ENCODE measurements at places on chromosomes 13 and 19. TPM values are rescaled to one million over a fixed set of nuclear protein-coding genes. Genes with fewer than 3 reads are reported as not detected.

GRCh38 chr13:87120476-87120875 is 550.7 kb upstream of the SLITRK5 start:
- DNase-seq = no peak

- DNase-seq = no peak
Observed at GRCh38 chr19:18780631-18781030, 10.5 kb downstream of the COMP start.

DNA sequence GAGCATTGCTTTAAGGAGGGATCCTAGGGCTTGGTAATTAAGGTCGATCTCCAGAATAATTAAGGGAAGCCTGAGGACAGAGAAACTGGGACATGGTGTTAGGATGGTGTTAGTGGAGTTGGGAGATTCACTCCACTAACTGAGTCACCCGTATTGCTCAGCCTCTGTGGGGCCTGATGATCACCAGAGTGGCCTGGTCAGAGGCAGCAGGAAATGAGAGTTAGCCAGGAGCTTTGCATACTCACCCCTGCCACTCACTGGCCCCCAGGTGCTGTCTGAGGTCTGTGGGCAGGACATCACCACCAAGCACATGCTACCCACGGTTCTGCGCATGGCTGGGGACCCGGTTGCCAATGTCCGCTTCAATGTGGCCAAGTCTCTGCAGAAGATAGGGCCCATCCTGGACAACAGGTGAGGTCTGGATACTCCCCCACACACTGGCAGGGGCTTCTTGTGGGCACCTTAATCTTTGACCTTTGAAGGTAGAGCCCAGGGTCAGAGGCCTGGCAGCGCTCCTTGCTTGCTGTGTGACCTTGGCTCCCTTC is 32.1 kb downstream of the PPP2R1A start:
- DNase-seq = no peak

The ZNF560 gene
- total RNA-seq = not detected

The LYPD5 gene
- total RNA-seq = 3.5 TPM

GRCh38 chr13:93248627-93249047 is 22.0 kb downstream of the GPC6 start:
- peak; percentile 9 for DNase-seq

The SLC46A3 gene
- total RNA-seq = 48.7 TPM

- DNase-seq = peak; percentile 75
Observed at GRCh38 chr19:13104360-13104847, 1.7 kb upstream of the LYL1 start.

GRCh38 chr19:16441661-16442162 is 30.1 kb downstream of the EPS15L1 start:
- DNase-seq = no peak

DNA sequence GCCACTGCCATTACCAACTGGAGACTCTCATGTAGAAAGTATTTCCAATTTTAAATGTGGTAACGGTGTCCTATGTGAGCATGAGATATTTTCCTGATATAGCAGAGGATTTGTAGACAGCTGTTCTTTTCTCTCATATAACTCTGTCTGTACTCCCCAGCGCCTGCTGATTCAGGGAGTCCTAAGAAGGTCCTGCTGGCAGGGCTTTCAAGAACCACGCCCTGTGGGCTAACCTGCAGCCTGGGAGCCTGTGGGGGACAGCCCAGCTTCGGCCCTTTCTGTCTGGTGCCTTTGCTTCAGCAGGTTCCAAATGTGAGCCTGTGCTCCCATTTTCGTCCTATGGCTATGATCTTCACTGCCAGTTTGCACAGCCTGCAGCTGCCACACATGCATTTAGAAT is 316.8 kb downstream of the ATP8A2 start:
- DNase-seq = peak; percentile 6

DNA sequence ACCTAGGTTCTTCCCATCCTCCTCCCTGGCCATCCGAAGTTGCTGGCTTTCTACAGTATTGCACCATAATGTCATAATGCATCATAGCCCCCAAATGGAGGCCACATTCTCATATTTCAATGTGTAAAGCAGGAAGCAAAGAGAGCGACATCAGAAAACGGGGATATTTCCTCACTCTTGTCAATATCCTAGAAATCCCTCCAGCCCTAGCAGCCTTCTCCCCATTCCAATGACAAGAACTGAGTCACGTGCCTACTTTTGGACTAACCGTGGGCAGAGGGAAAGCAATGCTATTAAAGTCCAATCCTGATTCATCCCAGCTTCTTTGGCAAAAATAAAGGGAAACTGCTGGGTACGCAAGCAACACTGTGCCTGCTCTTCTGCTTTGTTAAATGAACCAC is 4.3 kb upstream of the RAP2A start:
- DNase-seq = no peak

- no peak for DNase-seq
Observed at GRCh38 chr13:34308725-34309124, 490.8 kb downstream of the RFC3 start.

- DNase-seq = no peak
Observed at GRCh38 chr13:53447863-53448262, 419.2 kb downstream of the OLFM4 start.

The MRPL57 gene
- 15.2 TPM for total RNA-seq

DNA sequence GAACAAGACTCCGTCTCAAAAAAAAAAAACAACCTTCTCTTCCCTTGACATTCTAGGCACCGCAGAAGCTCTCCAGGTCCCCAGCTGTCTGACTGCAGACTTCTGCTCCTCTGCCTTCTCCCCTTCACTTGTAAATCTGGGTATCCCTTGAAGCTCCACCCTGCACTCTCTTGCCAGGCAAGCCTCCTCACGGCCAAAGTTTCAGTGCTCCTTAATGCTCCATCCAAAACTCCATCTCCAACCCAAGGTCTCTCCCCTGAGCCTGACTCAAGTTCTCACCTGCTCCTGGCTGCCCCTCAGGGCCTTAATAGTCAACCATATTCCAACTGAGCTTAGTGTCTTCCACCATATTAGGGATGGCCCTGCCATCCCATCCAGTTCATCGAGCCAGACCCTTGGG is 1.4 kb upstream of the CLDND2 start:
- no peak for DNase-seq

GRCh38 chr13:74056801-74057542 is 77.2 kb downstream of the KLF12 start:
- DNase-seq = no peak

The CYP4F2 gene
- total RNA-seq = 8.5 TPM

DNA sequence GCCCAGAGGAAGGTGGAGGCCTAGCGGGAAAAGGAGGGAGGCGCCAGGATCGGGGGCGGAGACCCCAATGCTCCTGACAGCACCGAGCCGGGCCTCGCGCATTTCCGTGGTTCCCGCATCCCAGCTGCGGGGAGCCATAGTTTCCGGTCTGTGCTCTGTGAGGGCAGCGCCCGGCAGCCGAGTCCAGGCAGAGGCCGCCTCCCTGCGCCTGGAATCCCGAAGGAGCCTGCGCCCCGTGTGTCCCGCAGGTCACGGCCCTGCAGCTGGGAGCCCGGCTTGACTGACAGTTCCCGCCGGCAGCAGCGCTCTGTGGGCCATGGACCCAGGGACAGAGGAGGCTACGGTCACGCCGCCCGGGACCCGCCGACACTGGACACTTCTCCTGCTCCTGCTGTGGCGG is 74.6 kb upstream of the C13orf46 start:
- DNase-seq = no peak

The KASH5 gene
- not detected for total RNA-seq

The ZNF610 gene
- total RNA-seq = 0.79 TPM

DNA sequence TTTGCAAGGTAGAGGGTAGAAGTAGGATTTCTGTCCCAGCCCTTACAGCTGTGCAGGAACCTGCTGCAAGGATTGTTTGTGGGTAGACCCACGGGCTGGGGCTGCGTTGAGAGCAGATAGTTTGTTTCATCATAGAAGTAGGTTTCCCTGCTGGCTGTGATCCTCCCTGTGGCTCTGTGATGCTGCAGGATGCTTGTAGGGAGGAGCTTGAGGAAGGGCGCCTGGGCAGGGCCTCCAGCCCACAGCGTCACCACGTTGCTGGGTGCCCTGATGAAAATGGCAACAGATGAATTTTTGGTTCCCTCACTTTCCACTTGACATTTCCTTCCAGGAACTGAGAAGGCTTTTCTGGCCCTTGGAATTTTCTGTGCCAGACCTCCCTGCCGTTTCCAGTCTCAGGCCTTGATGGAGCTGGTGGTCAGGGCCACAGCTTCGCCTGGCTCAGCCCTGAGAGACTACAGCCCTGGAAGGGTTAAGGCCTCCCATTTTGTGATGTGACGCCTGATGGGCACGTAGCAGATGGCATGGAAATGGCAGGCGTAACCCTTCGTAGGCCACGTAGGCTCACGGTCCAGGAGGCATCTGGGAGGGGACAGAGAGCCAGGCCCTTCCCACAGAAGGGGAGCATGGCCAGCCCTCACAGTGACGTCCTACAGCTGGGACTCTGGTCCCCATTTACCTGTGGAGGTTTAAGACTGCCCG is 42.2 kb downstream of the GATAD2A start:
- DNase-seq = no peak

The LPAR6 gene
- 16.4 TPM for total RNA-seq

- no peak for DNase-seq
Observed at GRCh38 chr13:40762849-40763248, 8.1 kb downstream of the MRPS31 start.

- DNase-seq = peak; percentile 26
Observed at GRCh38 chr19:46824890-46825730, 25.5 kb downstream of the AP2S1 start.

The IL11 gene
- total RNA-seq = 0.31 TPM

The KLHL1 gene
- total RNA-seq = 0.08 TPM

DNA sequence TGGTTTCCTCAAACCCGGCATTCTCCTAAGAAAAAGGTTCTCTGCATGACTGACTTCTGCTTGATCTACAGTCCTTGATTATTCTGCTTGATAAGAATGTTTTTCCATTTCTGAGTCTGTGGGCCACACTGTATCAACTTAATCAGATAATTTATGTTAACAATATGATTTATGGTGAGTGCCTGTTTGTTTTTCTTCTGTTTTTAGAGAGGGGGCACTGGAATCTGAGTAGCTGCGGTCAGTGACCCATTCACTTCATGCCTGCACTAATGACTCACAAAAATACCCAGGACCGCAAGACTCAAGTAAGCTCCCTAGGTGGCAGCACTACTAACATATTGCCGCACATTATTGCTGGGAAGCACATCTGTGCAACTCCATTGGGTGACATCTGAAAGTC is 542.3 kb upstream of the ATXN8OS start:
- no peak for DNase-seq

DNA sequence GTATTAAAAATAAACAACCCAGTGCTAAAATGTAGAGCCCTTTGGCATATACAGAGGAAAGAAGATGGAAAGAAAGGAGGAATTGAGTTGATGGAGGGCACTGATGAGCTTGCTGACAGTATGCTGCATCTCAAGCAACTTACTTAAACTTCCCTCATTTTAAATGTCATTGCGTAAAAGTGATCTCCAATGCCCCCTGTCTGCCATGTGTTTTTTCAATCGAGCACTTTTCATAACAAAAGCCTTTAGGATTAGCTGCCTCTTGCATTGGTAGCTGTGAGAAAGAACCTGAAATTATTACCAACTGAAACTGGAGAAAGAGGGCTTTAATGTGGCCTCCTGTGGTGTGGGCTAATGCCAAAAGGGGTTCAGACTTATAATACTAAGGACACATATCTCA is 541.6 kb downstream of the SUCLA2 start:
- no peak for DNase-seq

DNA sequence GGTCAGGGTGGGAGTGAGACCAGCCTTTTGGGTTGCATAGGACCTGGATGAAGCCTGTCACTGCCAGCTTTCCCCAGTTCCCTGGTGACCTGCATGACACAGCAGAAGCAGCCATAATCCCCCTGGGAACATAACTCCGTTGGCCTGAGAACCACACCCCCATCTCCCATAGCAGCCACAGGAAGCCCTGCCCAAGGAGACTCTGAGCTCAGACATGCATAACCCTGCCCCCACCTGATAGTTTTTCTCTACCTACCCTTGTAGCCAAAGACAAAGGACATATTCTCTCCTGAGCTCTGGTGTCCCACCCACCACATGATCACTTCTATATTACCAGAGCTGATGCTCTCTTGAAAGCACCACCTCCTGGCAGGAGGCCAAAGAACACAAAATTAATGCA is 413.5 kb upstream of the HTR2A start:
- no peak for DNase-seq

The GTPBP3 gene
- 21.9 TPM for total RNA-seq

GRCh38 chr19:3910105-3910504 is 22.8 kb upstream of the NMRK2 start:
- no peak for DNase-seq

DNA sequence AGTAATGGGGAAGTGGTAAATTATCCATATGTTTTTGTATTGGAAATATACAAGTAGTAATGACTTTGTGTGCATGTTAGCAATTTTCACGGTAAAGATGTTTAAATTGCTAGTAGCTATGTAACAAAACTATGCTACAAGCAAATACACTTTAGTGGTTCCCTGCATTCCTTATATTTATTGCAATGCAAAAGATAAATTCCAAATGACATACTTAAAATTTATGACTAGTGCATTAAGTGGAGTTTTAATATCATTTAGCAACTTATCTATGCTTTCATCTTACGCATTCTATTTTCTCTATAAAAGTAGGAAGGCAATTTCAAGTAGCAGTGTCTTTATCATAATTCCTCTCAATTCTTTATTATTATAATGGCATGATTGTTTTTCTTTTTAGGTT is 482.8 kb downstream of the SLITRK5 start:
- DNase-seq = no peak

The MAB21L1 gene
- 0.09 TPM for total RNA-seq
